Sigmoid colon (tissue), 7 donors: ENCODE measurements at places on chromosomes 2 and 18. TPM values are rescaled to one million over a fixed set of nuclear protein-coding genes. Genes with fewer than 3 reads are reported as not detected.

DNA sequence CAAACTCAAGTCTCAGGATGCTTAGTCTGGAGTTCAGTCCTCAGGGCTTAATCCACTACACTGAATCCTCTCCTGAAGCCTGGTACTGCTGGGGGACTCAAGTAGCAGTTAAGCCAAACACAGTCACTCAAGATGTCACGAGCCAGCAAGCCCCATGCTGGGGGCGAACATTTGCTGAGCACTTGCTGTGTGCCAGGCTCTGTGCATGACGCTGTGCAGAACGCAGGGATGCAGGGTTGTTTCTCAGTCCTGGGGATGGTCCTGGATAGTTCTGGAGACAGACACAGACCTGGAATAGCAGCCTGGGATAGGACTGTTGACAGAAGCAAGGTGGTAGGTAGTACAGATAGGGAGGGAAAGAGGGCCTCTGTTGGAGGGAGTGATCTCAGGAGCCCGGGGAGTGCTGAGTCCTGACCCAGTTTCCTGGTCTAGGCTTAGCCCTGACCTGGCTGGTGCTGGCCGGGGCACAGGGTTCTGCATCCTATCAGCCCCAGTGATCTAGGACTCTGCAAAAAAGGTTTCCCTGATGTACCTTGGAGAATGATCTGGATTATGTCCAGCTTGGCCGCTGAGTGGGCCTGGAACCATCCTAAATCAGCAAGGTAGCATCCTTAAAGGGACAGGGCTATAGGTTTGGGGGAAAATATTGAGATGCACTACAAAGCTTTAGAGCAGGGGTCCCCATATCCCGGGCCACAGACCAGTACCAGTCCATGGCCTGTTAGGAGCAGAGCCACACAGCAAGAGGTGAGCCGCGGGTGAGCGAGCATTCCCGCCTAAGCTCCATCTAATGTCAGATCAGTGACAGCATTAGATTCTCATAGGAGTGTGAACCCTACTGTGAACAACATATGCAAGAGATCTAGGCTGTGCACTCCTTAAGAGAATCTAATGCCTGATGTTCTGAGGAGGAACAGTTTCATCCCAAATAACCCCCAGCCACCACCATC is 54.7 kb upstream of the OTOF start:
- no peaks in the 10 kb centered on the region for H3K27me3 ChIP-seq
- no peak overlapping the region for H3K27ac ChIP-seq
- no peaks in the 10 kb centered on the region for H3K36me3 ChIP-seq
- peak; percentile 45 for DNase-seq

DNA sequence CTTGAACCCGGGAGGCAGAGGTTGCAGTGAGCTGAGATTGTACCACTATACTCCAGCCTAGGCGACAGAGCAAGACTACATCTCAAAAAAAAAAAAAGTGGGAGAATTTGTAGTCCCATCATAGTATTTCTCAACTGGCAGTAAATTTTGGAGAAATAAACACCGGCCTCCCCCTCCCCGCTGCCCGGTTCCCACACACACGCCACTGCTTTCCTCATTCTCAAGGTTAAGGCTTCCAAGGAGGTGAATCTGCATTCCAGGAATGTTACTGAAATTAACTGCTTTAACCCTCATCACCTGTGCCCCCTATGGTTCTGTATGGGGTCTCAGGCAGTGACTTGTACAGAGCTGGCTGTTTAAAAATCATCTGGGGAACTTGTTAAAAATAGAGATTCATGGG is 49.9 kb downstream of the MRPL35 start:
- no peaks in the 10 kb centered on the region for H3K36me3 ChIP-seq
- no peak for DNase-seq
- no peak overlapping the region for H3K4me3 ChIP-seq
- H3K27me3 ChIP-seq = no peaks in the 10 kb centered on the region
- H3K4me1 ChIP-seq = peaks cover 44% of the 10 kb centered on the region

- H3K27ac ChIP-seq = no peak overlapping the region
- no peak for DNase-seq
- H3K36me3 ChIP-seq = peaks cover 4% of the 10 kb centered on the region
- H3K4me3 ChIP-seq = no peak overlapping the region
- H3K27me3 ChIP-seq = no peaks in the 10 kb centered on the region
- peaks cover 9% of the 10 kb centered on the region for H3K4me1 ChIP-seq
Measured at GRCh38 chr2:221502270-221503010, 69.7 kb downstream of the EPHA4 start.

GRCh38 chr2:11220445-11220844 is 65.2 kb downstream of the SLC66A3 start:
- DNase-seq = no peak
- H3K4me3 ChIP-seq = no peak overlapping the region
- H3K27me3 ChIP-seq = no peaks in the 10 kb centered on the region
- H3K27ac ChIP-seq = no peak overlapping the region
- H3K36me3 ChIP-seq = peaks cover 42% of the 10 kb centered on the region

- DNase-seq = no peak
- no peaks in the 10 kb centered on the region for H3K36me3 ChIP-seq
- no peaks in the 10 kb centered on the region for H3K27me3 ChIP-seq
- no peak overlapping the region for H3K4me3 ChIP-seq
- H3K27ac ChIP-seq = no peak overlapping the region
Measured at GRCh38 chr2:176443946-176444345, 174.7 kb downstream of the MTX2 start.

RAD51AP2 gene
- total RNA-seq = not detected

DNA sequence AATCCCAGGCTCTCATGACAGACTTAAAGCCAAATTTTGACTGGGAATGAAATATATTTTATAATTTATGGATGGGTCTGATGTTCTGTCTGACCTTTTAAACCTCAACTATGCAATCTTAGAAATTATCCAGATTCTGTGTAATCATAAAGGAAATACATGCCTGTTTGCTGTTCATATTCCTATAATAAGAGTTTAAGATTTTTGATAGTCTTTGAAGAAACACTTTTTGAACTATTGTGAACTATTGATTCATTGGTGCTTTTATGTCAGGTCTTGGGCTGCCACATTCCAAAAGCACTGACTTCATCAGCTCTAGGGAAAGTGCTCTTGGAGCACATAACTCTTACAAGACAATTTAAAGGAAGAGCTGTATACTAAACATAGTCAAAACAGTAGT is 64.2 kb downstream of the CCDC150 start:
- no peak for DNase-seq
- H3K27ac ChIP-seq = no peak overlapping the region
- H3K27me3 ChIP-seq = no peaks in the 10 kb centered on the region
- H3K36me3 ChIP-seq = no peaks in the 10 kb centered on the region
- no peaks in the 10 kb centered on the region for H3K4me1 ChIP-seq
- no peak overlapping the region for H3K4me3 ChIP-seq

- DNase-seq = no peak
- no peaks in the 10 kb centered on the region for H3K4me1 ChIP-seq
- no peaks in the 10 kb centered on the region for H3K36me3 ChIP-seq
- peak overlapping the region; percentile 95 for H3K27ac ChIP-seq
Measured at GRCh38 chr2:9208875-9209274, 2.3 kb downstream of the ASAP2 start.

STAT4 gene
- total RNA-seq = 0.68 TPM

CFAP65 gene
- total RNA-seq = not detected

SUMO1 gene
- 61.9 TPM for total RNA-seq

MC4R gene
- total RNA-seq = not detected

SALL3 gene
- not detected for total RNA-seq

GRCh38 chr2:11617527-11617926 is 52.5 kb downstream of the NTSR2 start:
- H3K4me1 ChIP-seq = no peaks in the 10 kb centered on the region
- no peaks in the 10 kb centered on the region for H3K36me3 ChIP-seq
- no peak overlapping the region for H3K4me3 ChIP-seq
- no peak overlapping the region for H3K27ac ChIP-seq
- no peak for DNase-seq

- H3K4me3 ChIP-seq = no peak overlapping the region
- no peaks in the 10 kb centered on the region for H3K36me3 ChIP-seq
- no peaks in the 10 kb centered on the region for H3K4me1 ChIP-seq
Measured at GRCh38 chr2:235952714-235953113, 215.5 kb downstream of the GBX2 start.

SKA1 gene
- total RNA-seq = not detected

- no peaks in the 10 kb centered on the region for H3K36me3 ChIP-seq
- DNase-seq = no peak
- no peaks in the 10 kb centered on the region for H3K27me3 ChIP-seq
- H3K4me1 ChIP-seq = no peaks in the 10 kb centered on the region
- H3K27ac ChIP-seq = no peak overlapping the region
Measured at GRCh38 chr18:36527740-36528455, 230.4 kb downstream of the FHOD3 start.

GPR39 gene
- total RNA-seq = not detected

- DNase-seq = no peak
- H3K4me1 ChIP-seq = no peaks in the 10 kb centered on the region
Measured at GRCh38 chr2:15756882-15757819, 165.5 kb downstream of the DDX1 start.

GRCh38 chr2:144458541-144458940 is 61.4 kb downstream of the ZEB2 start:
- H3K27me3 ChIP-seq = no peaks in the 10 kb centered on the region
- peaks cover 6% of the 10 kb centered on the region for H3K4me1 ChIP-seq
- no peak overlapping the region for H3K4me3 ChIP-seq
- H3K36me3 ChIP-seq = no peaks in the 10 kb centered on the region
- H3K27ac ChIP-seq = no peak overlapping the region
- DNase-seq = no peak

DNA sequence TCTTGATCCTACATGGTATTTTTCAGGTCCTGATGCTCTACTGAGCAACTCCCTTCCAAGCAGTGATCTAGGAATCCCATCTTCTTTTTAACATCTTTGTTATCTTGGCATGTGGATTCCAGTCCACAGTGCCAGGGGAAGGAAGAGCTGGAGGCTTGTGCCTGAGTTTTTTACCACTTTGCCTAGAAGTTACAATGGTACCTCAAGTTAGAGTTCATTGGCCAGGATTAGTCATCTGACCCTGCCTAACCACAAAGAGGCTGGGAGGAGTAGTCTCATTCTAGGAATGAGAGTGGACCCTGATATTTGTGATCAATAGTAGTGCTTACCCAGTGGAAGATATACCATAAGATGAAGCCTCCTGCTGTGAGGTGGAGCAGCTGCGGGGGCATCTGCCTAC is 109.3 kb downstream of the ADCYAP1 start:
- DNase-seq = no peak
- H3K4me1 ChIP-seq = no peaks in the 10 kb centered on the region
- H3K27ac ChIP-seq = no peak overlapping the region
- no peaks in the 10 kb centered on the region for H3K36me3 ChIP-seq
- H3K4me3 ChIP-seq = no peak overlapping the region

DNA sequence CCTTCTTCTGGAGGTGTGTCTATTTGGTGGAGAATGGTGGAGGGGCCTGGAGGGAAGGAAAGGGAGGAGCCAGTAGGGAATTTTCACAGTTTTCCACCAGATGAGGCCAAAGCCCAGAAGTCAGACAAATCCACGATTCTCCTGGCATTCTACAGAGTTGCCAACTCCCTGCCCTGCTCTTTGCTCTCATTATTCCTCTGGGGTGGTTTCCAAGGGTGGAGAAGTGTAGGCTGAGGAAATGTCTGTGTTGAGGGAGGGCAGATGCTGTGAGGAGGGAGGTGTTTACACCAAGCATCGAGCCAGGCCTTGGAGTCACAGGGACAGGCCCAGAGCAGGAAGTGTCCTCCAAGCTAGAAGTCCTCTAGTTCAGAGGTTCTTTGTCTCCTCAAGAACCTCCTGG is 124.1 kb upstream of the LGALSL start:
- peak overlapping the region; percentile 60 for H3K27ac ChIP-seq
- H3K27me3 ChIP-seq = no peaks in the 10 kb centered on the region
- H3K36me3 ChIP-seq = no peaks in the 10 kb centered on the region
- no peaks in the 10 kb centered on the region for H3K4me1 ChIP-seq
- no peak overlapping the region for H3K4me3 ChIP-seq
- no peak for DNase-seq

DNA sequence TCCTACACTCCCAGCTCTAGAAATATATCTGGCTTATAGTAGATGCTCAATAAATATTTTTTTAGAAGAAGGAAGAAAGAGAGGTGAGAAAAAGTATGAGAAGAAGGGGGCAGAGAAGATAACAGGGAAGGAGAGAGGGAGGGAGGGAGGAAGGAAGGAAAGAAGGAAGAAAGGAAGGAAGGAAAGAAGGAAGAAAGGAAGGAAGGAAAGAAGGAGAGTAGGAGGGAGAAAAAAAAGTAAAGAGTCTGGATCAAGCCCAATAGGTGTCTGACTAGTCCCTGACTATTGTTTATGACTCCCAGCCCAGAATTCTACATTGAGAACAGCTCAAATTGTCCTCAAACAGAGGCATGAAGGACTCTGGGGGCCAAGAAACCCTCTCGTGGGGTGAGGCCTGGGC is 83.9 kb downstream of the THNSL2 start:
- no peaks in the 10 kb centered on the region for H3K4me1 ChIP-seq
- no peaks in the 10 kb centered on the region for H3K27me3 ChIP-seq
- H3K4me3 ChIP-seq = no peak overlapping the region
- DNase-seq = no peak
- H3K36me3 ChIP-seq = no peaks in the 10 kb centered on the region

- peak overlapping the region; percentile 31 for H3K4me3 ChIP-seq
- peaks cover 52% of the 10 kb centered on the region for H3K4me1 ChIP-seq
- peaks cover 52% of the 10 kb centered on the region for H3K27me3 ChIP-seq
- H3K36me3 ChIP-seq = no peaks in the 10 kb centered on the region
Measured at GRCh38 chr18:907885-908757, 3.5 kb downstream of the ADCYAP1 start.

DNA sequence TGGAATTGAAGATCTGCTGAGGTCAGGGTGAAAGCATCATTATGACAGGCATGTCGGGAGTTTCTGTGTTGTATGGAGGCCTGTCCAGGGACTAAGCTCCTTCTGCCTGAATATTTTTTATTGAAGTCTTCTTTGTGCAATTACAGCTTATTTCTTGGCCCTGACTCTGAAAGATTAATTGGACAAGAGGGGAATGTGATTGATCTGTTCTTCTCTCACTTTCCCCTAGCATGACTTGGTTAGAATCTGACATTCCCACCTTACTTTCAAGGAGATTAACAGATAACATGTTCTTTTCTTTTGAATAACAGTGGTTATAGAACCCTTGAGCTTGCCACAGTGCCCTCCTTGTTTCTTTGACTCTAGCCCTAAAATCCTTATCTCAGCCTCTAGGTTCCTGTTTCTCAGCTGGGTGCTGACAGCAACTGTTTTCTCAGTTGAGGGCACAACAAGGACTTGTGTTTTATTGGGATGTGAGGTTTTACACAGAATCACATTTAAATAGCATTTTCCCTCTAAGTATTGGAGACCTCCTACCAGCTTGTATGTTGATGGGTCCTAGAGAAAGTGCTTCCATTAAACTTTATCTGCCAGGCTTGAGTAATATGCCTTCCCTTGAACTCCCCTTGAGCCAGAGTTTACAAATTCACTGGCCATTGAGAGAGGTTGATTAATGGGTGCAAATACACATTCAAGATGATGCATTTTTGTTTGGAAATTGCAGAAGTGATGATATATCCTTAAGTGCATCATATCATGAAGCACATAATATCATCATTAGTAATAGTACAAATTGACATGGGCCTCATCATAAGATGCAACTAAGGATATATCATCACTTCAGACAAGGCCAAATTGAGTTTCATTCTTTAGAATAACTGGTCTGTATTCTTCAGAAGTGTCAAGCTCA is 12.5 kb downstream of the TTLL4 start:
- no peak overlapping the region for H3K27ac ChIP-seq
- no peaks in the 10 kb centered on the region for H3K27me3 ChIP-seq
- no peak for DNase-seq
- H3K36me3 ChIP-seq = no peaks in the 10 kb centered on the region
- no peaks in the 10 kb centered on the region for H3K4me1 ChIP-seq
